ENCODE measurements at places on chromosomes 3 and 15.

DNA sequence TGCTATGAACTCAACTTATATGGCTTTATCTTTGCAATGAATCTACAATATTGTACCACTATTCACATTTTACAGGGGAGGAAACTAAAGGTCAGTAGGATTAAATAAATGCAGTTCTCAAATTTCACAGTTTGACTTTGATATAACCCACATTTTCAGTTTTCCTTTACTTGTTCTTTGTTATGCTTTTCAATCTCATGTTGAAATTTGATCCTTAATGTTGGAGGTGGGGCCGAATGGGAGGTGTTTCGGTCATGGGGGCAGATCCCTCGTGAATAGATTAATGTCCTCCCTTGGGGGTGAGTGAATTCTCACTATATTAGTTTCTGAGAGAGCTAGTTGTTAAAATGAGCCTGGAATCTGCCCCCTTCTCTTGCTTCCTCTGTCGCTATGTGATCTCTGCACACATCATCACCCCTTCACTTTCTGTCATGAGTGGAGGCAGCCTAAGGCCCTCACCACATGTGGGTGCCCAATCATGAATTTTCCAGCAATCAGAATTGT, 44.7 kb downstream of the CD200 start:
- peak; percentile 23 for DNase-seq

- no peak for DNase-seq
Measured at GRCh38 chr3:166351461-166351860, 514.2 kb upstream of the BCHE start.

DNA sequence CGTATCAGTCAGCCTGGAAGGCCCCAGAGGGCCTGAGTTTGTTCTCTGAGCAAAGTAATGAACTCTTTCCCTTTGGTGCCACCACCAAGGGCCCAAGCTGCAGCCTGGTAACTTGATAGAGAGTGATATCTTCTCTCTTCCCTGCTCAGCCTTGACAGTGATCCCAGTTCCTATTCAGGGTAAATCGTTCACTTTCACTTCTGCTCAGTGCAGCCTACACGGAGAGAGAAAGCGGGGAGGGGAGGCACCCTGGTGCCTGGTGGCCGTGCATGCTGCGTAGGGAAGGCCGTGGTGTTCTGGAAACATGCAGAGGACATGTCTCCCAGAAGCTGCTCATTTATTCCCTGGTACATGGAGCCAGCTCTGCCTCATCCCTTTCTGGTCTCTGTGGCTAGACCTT, 54.9 kb downstream of the KIF9 start:
- no peak for DNase-seq

DNA sequence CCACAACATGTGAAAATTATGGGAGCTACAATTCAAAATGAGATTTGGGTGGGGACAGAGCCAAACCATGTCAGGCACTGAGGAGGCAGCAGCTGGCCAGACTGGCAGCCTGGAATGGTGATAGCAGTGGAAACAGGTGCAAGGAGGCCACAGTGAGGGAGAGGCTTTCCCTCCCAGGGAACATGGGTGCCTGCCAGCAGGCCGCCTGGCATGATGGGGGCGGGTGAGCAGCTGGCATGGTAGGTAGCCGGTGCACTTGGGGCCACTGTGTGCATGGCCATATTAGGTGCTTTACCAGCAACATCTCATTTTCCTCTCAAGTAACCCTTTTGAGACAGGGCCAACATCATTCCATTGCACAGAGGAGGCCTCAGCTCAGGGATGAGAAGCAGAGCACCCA, 18.3 kb upstream of the MRPS22 start:
- DNase-seq = peak; percentile 96

DNA sequence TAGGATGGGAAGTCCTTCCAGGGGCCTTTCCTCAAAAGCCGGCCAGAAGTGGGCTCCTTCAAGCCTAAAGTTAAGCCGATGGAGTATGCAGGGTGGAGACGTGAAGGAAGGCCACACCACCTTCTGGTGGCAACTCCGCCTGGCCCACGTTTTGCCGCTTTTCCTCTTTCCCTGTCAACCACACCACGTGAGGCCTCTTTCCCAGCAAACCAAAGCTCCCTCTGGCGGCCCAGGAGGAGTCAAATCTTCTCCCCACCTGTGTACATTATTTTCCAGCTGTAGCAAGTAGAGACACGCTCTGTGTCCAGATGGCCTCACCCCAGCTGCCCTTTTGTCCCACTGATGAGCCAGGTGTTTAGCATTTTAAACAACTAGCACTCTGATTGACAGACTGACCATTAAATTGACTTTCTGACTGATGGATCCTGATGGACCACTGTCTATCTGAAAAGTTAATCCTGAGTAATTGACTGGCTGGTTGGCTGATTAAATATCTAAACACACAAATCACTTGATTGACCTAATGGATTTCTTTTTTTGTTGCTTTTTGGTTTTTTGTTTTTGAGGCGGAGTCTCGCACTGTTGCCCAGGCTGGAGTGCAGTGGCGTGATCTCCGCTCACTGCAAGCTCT, 59.6 kb upstream of the ZBTB38 start:
- peak; percentile 71 for DNase-seq

DNA sequence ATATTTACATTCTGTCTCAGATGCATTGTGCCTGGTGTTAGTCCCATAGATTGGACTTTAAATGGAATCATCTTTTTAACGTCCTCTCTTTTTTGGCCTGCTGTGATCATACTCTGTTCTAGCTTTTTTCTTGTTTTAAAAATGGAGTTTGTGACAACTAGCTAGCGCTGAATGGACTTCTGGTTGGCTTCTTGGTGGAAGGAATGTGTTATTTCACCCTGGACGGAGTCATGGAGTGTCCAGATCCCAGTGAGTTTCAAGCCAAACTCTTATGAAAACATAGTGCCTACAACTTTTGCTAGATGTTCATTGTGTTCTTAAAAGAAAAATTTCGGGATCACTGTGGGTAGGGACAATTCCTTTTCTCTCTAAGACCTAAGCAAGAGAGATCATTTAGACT, 192.6 kb downstream of the TCF12 start:
- peak; percentile 26 for DNase-seq

DNA sequence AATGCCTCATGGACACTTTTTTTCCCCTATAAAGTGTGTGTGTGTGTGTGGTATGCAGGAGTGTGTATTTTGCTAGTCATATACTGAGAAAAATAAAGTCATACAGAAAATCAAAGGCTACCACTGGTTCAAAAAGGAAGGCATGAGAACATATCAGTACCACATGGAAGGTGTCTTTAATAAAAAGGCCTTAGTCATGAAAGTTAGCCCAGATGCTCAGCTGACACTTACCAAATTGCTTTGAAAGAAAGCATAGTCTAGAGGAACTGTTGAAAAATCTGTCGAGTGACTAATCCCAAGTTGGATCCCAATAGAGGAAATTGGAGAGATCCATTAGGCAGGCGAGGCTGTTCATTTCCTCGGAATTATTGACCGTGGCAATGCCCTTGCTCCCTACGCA, 432.9 kb upstream of the CFAP20DC start:
- peak; percentile 12 for DNase-seq

- no peak for DNase-seq
Measured at GRCh38 chr3:16529264-16529663, 15.8 kb upstream of the RFTN1 start.

DNA sequence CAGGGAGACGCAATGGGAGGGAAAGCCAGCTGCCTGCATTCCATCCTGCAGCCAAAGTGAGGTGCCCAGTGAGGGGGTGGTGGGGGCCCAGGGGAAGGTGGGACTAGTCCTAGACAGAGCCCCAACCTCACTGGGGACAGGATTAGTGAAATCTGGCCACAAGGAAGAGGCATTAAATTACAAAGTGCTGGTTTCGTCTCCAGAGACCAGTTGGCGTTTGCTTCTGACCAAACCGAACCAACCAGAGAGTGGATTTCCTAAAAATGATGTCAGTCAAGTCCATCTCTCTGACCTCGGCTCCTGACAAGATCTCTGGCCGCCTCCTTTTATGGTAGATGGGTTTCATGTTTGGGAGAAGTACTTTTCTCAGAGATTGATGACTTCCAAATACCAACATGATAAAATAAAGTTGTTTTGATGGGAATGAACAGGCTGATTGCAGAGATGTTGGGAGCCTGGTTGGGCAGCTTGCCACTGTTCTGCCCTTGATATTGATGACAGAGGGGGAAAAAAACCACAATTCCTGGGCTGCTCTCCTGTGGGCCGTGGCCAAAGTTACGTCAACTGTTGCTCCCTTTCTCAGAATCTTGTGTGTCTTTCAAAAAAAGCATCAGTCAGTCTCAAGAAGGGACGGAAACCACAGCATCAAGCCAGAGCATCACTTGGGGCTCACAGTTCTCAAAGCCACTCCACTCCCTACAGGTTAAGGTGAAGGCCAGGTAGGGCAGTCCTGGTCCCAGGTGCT, 24.6 kb downstream of the ITGA11 start:
- DNase-seq = peak; percentile 40

GRCh38 chr3:179174316-179174715, 26.2 kb downstream of the PIK3CA start:
- DNase-seq = no peak

GRCh38 chr15:47552978-47553608, 164.2 kb upstream of the SEMA6D start:
- no peak for DNase-seq

- no peak for DNase-seq
Measured at GRCh38 chr3:12226031-12226430, 62.8 kb upstream of the PPARG start.

- DNase-seq = no peak
Measured at GRCh38 chr3:56260262-56260661, 208.0 kb downstream of the ERC2 start.

GRCh38 chr15:84764989-84765388, 16.6 kb downstream of the ZNF592 start:
- no peak for DNase-seq

GRCh38 chr15:64739577-64740143, 35.7 kb downstream of the RBPMS2 start:
- DNase-seq = no peak

GRCh38 chr3:158084651-158085050, 21.6 kb downstream of the SHOX2 start:
- no peak for DNase-seq

GRCh38 chr3:102258666-102259227, 176.1 kb upstream of the ZPLD1 start:
- no peak for DNase-seq

DNA sequence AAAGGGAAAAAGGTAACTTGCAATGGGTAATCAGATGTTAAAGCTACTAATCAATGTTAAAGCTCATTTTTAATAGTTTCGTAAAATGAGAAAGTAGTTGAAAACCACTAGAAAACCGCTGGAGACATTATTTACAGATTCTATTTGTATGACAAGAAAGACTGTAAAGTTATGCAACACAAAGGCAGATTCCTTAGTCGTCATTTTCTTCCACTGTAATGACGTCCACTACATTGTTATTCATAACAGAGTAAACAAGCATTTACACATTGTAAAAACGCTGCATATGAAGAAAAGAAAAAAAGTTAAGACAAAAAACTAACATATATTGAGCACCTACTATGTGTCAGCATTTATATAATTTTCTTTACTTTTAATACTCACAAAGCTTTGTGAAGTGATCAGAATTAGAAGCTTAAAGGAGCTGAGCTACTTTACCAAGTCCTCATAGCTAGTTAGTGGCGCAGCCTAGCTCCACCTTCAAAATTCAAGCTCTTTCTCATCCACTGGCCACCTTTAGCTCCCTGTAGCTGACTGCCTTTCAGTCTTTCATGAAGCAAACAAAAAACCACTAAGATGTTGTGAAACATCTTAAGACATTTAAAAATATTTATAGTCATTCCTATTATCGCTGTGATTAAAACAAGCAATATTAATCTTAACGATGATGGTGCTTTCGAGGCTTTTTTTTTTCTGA, 100.1 kb upstream of the CDIN1 start:
- no peak for DNase-seq

DNA sequence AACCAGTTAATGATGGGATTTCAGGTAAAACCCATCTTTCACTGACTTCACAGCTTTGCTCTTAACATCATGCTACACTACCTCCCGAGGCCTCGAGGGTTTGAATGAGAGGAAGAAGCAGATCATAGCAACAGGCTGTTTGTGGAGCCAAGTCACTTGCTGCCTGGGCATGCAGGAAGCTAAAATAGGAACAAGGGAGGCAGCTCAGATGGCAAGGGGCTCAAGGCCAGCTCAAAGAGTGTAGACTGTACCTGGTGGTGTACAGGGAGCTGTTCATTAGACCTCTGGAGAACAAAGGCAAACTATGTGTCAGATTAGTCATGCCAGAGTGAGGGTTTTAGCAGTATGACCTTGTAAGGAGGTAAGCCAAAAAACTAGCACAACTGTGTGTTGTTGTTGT, 28.8 kb downstream of the ARRDC4 start:
- peak; percentile 28 for DNase-seq

DNA sequence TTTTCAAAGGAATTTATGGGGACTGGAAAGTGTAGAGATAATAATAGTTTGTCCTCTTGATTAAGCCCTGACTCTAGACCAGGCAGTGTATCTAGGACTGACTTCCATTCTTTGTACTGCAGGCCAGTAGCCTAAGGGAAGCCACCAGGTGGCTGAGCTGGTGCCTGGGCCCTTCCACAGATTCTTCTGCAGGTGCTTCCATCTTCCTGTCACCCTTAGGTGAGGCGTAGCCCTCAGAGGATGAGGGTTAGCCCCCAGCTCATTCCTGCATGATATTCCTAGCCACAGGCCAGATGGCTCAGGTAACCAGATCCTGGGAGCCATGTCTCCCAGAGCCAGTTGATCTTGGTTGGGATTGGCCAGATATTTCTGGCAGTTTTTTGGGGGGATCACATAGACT, 169.0 kb upstream of the IL12A start:
- DNase-seq = no peak

DNA sequence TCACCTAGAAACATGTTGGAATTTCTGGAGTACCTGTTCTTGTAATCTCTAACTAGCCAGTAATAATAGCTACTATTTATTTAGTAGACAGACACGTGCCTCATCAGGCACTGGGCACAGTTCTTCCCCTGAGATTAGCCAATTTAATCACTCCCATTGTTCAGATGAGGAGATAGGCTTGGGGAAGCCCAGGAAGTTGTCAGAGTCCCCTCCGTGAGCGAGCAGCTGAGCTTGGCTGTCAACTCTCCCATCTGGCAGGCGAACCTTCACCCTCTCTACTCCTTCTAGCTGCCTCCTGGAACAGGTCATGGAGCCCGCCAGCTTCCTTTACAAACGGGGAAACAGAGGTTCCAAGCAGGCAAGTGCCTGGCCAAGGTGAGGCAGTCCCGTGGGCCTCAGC, 31.1 kb upstream of the FGD5 start:
- no peak for DNase-seq

- DNase-seq = no peak
Measured at GRCh38 chr3:52218454-52218853, 7.0 kb downstream of the TLR9 start.

- peak; percentile 34 for DNase-seq
Measured at GRCh38 chr3:185815391-185816282, 9.2 kb downstream of the IGF2BP2 start.

DNA sequence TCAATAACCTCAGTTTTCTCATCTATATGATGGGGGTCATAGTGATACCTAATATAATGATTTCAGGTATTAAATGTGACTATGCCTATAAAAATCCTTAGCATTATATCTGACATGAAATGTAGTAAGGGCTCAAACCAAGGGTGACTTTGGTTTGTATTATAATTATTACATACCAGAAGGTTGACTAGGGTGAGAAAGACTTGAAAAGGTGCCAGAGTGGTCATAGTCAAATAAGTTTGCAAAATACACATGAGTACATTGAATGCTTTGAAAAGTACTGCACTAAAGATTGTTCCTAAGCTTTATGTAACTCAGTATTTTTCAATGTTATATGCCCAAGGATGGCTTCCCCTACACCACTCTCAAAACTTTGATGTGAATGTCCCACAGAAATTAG, 297.2 kb downstream of the ARPP21 start:
- peak; percentile 9 for DNase-seq

GRCh38 chr15:82532991-82533481, 7.2 kb downstream of the RPS17 start:
- DNase-seq = no peak

- DNase-seq = no peak
Measured at GRCh38 chr3:179603321-179603720, 1.1 kb downstream of the MRPL47 start.

Data from myocyte (in vitro differentiated cells).